ENCODE measurements at places on chromosomes 1 and 21.

GRCh38 chr1:85274969-85275453, 1.4 kb downstream of the BCL10 start:
- DNase-seq: no peak

- no peak for DNase-seq
These were observed 148.1 kb downstream of the SPATA46 start for GRCh38 chr1:162228586-162228985.

DNA sequence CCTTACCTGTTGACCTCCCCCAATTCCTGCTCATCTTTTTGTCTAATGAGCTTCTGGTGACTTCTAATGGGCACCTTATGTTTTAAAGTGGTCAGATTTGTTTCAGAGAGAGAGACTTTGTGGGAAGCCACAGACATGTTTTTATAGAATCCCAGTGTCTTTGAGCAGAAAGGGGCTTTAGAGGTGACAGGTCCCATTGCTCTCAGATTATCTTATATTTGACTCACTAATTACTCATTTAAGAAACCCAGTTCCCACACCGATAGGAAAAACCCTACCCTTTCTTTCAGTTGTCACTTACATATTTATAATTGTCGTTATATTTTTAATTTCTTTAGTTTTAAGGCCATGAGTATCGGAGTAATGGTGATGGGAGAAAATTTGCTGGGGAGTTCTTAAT, 215.5 kb downstream of the CAMTA1 start:
- DNase-seq: no peak

DNA sequence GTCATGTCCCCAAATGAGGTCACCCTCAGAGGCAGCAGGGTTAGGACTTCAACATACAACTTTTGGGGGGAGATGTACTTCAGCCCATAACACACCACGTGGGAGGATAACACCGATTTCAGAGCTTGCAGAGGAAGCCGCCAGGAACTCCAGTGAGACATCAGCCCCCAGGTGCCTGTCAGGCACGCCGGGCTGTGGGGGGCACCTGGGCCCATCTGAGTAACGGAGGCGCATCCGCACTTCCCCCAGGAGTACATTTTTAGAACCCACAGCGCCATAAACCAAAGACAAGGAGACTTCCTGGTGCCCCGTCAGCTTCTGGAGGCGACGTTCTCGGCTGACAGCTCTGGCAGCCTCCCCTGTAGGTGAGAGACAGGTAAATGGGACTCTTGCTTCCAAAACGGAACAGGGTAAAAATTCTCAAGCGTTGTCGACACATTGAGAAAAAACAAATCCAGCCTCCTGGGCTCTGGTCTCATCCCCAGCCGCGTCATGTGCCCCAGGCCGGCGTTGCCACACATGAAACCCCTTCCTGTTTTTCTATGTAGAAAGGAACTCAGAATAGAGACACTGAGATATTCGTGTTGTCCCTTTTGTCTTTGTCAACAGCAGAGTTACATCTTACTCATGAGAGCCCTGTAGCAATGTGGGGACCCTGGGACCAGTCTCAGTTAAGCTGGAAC, 93.3 kb downstream of the PDE9A start:
- peak; percentile 9 for DNase-seq

DNA sequence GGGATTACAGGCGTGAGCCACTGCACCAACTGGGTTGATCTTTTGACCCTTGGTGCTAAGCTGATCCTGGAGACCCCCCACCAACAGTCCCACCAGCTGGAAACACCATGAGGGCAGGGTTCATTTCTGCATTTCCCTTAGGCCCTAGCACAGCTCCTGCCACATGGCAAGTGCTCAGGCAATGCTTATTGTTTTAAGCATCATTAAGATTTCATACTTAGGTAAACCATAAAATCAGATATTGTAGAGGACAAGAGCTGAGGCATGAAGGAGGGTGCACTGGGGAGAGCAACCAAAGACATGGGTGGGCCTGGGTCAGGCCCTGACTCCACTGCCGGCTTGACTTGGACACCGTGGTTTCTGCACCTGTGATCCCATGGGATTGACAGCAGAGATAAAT, 17.7 kb downstream of the CHIT1 start:
- DNase-seq: no peak

DNA sequence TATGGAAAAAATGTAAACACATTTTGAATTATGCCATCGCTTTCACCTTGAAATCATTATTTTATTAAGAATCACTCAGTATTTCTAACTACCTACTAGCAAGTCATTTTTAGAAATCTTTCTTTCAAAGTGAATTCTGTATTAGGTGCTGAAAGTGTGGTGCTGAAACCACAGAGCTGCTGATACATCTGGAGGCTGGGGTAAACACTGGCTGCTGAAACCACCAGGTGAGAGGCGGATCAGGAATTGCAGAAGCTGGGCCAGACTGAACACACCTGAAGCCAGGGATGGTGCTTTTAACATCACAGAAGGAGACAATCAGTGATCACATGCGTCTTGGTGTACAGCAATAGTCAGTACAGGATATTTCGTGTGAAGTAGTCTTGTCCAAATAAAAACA, 42.2 kb upstream of the KCNE1 start:
- DNase-seq: no peak

Measured in activated CD8-positive, alpha-beta memory T cell treated with anti-CD3 and anti-CD28 coated beads for 1 hour (primary cell).